NCI-H187 (cell line): ENCODE measurements at places on chromosomes 4 and X.

- DNase-seq: no peak
Measured at GRCh38 chr4:121150003-121150402, 14.1 kb downstream of the TNIP3 start.

GRCh38 chr4:15130441-15130840, 128.2 kb downstream of the CPEB2 start:
- no peak for DNase-seq

- DNase-seq: no peak
Measured at GRCh38 chr4:93870876-93871458, 42.4 kb downstream of the ATOH1 start.

- DNase-seq: no peak
Measured at GRCh38 chr4:4856071-4857000, 3.1 kb upstream of the MSX1 start.

GRCh38 chr4:15525080-15525479, 55.4 kb downstream of the CC2D2A start:
- no peak for DNase-seq

- no peak for DNase-seq
Measured at GRCh38 chr4:165167650-165168049, 39.7 kb upstream of the KLHL2 start.

DNA sequence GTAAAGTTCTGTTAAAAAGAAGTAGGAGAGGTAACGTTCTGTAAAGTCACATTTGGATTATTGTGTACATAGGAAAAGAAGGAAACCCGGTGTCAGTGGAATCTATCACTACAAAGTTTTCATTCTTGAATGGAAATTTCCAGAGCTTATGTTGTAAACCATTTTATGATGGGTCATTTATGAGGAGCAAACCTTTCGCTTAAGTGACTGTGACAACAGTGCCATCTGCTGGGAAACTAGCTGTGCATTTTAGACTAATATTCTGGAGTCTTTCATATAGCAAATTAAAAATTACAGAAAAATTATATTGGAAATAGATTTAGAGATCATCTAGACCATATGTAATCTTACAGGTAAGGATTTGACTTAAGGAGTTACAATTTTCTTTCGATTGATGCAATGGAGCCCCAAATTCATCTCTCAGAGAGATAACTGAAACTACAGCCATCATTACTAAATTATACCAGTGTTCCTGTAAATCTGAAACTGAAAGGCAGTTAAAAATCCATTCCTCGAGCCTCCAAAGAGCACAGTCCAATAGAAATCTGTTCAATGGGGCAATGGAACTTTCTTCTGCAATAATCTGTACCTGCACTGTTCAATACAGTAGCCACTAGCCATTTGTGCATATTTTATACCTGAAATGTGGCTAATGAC, 26.9 kb downstream of the ASB9 start:
- DNase-seq: no peak

- DNase-seq: no peak
Measured at GRCh38 chrX:41082783-41083182, 2.5 kb upstream of the USP9X start.

- no peak for DNase-seq
Measured at GRCh38 chr4:39637586-39638353, 895 bp downstream of the SMIM14 start.

DNA sequence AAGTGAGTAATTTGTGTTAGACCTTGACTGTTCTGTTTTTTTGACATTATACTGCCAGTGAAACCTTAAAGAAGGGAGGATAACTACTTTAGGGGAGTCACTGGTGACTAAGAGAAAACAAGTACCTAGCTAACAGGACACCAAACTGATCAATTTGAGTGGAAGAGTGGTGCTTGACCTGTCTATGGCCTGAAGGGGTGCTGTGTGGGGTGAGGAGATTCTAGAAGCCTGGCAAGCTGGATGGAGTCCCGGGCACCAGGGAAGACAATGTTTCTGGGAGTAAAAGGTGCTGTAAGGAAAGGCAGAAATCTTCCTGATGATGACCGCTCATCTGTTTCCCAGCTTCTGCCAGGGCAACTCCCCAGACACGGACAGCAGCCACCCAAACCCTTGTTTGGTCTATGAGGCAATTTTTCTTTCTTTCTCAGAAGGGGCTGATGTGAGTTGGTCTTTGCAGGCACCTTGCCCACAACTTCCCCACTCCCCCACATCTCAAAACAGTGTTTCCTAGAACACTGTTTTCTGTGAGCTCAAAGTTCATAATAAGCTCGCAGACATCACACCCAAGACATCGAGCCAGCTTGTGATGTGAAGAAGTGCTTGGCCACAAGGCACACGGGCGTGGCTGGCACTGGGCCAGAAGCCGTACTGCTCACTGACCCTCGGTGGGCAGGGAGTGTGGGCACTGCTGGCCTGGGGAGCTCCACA, 4.6 kb downstream of the TXK start:
- no peak for DNase-seq

GRCh38 chr4:39975488-39976089, 2.1 kb downstream of the PDS5A start:
- no peak for DNase-seq

- no peak for DNase-seq
Measured at GRCh38 chrX:96704629-96705028, 20.0 kb downstream of the DIAPH2 start.

DNA sequence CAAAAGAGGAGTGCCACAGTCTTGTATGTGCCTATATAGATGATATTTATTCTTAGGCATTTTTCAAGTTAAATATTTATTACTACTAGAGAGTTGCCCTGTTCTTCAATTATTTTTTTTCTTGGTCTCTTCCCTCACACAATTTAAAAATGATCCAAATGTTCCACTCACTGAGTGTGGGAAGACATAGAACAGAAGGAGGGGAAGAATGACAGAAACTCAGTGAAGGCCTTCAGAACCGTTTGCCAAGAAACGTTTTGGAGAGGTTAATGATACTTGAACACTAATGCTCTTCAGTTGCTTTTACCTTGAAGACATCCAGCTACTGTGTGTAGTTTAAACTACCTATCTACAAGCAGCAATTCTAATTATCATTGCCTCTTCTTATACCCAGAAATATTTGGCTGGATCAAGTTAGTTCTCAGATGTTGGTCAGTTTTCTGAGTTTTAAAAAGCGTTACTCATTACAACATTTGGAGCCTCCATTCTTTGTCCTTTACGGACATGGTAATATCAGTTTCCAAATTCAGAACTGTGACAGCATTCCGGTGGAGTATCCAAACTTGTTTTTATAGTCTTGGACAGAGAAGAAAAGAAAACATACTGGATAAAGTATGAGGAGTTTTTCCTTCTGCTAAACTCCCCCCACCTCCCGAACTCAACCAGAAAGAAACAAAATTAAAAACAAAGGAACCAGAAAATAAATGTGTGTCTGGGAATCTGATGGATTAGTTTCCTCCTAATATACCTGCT, 389.7 kb downstream of the SPRY1 start:
- no peak for DNase-seq

DNA sequence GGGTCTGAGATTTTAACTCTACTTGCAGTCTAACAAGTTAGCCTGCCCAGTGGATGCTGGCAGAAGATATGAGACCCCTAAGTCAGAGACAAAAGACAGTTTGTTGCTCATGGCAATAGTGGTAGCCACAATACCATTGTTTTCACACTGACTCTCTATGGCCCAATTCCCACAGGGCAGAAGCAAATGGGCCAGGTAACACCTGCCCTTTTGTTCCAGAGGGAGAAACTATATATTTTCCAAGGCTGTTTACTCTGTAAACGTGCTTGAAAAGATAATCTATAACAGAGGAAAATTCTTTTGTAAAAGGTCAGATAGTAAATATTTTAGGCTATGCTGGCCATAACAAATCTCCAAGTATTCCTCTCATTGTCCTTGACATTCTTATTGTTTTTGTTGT, 57.2 kb upstream of the NPNT start:
- DNase-seq: no peak

- no peak for DNase-seq
Measured at GRCh38 chrX:93977641-93978040, 303.6 kb downstream of the FAM133A start.

DNA sequence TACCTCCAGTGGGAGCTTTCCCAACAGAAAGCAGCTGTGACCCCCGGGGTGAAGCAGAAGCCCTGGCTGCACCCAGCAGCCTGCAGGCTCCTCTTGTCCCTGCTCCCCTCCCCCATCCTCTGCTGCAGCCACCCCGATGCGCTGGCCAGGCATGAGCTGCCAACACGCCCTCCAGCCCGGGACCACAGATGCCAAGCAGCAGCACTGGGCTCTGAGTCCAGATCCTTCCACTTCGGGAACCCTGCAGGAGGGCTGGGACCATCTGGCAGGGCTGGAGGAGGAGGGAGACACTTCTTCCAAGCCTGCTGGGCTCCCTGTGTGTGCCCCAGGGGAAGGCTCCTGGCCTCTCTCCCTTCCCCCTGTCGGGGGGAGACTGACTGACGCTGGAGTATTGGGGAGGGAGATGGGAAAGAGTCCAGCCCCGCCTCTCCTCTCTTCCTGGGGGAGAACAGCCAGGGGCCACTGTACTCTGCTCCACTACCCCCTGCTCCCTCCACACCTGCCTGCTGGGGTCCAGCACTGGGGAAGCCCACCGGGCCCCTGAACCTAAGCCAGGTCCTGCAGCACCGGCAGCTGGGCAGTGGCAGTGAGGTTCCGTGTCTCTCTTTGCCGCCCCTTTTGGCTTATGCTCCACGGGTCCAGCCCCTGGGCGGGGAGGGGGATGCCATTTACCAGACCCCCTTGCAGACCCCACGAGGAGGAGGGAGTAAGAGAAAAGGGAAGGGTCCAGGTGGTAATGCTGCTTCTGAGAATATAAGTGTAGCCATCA, 55.7 kb downstream of the PPP2R2C start:
- no peak for DNase-seq

- DNase-seq: no peak
Measured at GRCh38 chr4:166318810-166319525, 445.9 kb downstream of the TLL1 start.

- DNase-seq: no peak
Measured at GRCh38 chrX:147602176-147602696, 309.5 kb upstream of the FMR1 start.

DNA sequence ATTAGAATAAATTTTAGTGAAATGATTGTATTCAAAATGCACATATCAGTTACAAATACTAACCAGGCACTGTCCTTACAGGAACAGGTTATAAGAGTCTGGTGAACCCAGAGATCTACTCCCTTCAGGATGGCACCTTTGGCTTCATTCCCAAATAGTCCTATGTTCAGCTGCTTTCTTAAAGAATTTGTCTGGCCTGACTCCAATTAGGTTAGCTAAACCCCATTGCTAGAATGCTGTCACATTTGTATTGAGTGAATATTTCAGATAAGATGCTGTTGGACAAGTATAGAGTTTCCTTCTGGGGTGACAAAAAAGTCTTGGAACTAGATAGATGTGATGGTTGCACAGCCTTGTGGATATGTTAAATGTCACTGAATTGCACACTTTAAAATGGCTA, 69.4 kb downstream of the EFHC2 start:
- no peak for DNase-seq

DNA sequence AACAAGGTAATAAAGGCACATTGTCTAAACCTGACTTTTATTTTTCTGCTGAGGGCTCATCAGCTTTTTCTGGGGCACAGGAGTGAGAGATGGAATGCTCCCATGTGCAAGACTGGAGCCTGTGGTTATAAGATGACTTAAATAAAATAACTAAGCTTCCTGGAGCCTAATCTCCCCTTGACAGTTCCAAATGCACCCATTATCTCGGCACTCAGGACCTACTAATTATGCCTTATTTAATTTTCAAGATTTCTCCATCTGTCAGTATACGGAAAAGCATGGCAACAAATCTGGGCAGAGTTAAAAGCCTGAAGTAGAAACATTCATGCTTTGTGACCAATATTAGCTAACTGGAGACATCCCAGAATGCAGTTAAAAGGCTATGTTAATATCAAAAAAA, 416.7 kb upstream of the TEX13C start:
- DNase-seq: no peak

- DNase-seq: no peak
Measured at GRCh38 chr4:158410272-158410671, 111.4 kb upstream of the RXFP1 start.

DNA sequence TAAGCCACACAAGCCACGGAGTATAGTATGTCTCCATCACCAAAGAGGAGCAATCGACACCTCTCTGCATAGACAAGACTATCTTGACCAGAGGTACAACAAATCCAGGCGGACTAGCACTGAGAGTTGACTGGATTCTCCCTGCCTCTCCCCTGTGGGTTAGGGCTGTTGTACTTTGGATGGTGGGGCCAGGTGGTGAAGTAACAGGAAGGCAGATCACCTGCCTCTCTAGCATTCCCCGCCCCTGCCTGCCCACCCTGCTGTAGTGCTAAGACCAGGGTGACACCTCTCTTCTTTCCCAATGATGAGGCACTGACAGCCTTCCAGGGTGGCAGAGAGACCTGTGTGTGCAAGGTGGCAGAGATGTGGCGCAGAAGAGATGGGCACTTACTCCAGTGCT, 47.5 kb upstream of the TRIM2 start:
- DNase-seq: no peak

GRCh38 chr4:16641971-16642370, 256.5 kb downstream of the LDB2 start:
- no peak for DNase-seq

GRCh38 chrX:153635788-153636668, 11.0 kb upstream of the DUSP9 start:
- no peak for DNase-seq

GRCh38 chr4:1277667-1278665, 11.7 kb upstream of the MAEA start:
- DNase-seq: no peak

DNA sequence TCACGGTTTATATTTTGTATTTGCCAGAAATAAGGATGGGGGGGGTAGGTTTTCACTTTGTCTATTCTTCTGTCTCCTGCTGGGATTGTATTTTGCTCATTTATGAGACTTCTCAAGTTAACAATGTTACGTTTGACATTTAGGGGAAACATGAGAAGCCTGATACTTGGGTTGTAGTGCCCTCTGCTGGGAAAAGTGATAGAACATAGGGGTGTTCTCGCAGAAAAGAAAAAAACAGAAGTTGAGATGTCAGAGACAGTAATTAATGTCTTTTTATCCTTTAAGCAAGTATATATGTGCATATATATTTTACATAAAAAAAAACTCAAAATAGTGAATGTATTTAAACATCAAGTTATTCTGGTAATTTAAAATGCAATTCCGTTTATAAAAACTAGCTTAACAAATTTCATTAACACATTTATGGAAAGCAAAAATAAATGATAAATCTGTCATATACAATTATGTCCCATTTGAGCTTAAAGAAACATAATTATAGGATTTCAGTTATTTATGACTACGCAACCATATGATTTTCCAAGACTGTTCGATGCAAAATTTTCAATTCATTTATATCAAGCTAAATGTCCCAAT, 46.0 kb upstream of the TMPRSS11F start:
- DNase-seq: peak; percentile 8

DNA sequence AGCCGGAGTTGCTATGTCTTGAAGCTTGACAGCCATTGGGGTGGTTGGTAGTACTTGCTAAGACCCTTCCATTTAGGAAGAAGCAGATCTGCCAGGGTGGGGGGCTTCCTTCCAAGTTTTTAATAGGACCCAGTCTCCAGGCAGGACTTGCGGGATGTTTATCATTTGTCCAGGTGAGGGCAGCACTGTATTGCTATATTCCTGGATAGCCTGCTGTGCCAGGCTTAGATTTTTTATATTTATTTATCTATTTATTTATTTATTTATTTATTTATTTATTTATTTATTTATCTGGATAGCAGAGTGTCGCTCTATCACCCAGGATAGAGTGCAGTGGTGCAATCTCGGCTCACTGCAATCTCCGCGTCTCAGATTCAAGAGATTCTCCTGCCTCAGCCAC, 87.4 kb upstream of the CT45A1 start:
- DNase-seq: no peak

- DNase-seq: no peak
Measured at GRCh38 chrX:131219271-131219670, 69.8 kb downstream of the IGSF1 start.
